ENCODE measurements at places on chromosomes 1 and 21.

GRCh38 chr21:37032293-37032692 is 25.8 kb downstream of the RIPPLY3 start:
- no peak for DNase-seq

DNA sequence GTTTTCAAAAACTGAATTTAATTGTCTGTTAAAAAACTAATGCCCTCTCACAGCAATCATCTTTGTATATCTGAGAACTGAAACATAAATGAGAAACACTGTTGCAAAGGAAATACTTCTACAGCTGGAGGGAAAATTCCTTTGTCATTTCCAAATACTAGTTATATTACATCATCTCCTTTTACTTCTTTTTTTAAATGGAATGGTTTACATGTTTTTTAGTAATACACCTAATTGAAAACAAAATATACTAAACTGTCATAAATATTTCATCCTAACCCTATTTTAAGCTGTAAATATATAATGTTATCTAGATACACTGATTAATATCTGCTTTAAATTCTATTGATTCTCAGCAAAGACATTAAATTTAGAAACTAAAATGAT is 19.1 kb downstream of the CDC42BPA start:
- no peak for DNase-seq

GRCh38 chr1:35883635-35884101 is 659 bp downstream of the AGO1 start:
- DNase-seq, result peak; percentile 27

DNA sequence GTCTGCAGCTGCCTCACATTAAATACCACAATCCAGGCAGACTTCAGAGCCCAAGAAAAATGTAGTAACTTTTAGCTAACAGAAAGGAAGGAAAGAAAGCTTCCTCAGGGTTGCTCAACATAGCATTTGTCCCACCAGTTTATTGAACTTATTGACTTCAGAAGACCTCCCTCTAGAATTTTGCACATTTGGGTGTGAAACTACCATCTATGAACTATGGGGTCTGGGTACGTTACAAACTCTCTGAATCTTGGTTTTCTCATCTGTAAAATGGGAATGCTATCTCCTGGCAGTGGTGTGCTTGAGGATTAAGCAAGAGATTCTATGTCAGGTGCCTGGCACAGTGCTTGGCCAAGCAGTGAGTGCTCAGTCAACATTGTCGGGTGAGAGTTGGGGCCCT is at the start of gene ZP4:
TSS of gene ZP4 (minus strand) at position 101 of the 400 bp plus-strand sequence. CDS start 287 bp downstream, outside the sequence.
- no peak for DNase-seq

- DNase-seq, result no peak
Observed at GRCh38 chr1:174874331-174875053, 125.3 kb upstream of the CACYBP start.

GRCh38 chr1:3403388-3404231 is 50.9 kb upstream of the ARHGEF16 start:
- no peak for DNase-seq

DNA sequence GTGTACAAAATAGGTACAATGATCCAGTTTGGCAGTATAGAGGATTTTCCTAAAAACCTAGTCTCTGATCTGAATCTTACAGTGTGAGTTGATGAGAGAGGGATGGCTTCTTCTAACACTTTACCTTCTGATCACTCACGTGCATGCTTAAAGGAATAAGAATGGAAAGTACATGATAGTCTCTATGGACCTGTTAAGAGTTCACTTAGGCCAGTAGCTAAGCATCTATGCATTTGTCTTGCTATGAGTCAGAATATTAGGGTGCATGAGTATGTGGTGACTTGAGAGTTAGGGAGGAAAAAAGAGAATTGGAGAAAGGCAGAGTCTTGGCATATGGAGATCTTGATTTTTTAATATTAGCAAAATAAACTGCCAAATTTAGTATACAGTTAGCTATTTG is 206.3 kb downstream of the COL11A1 start:
- no peak for DNase-seq

DNA sequence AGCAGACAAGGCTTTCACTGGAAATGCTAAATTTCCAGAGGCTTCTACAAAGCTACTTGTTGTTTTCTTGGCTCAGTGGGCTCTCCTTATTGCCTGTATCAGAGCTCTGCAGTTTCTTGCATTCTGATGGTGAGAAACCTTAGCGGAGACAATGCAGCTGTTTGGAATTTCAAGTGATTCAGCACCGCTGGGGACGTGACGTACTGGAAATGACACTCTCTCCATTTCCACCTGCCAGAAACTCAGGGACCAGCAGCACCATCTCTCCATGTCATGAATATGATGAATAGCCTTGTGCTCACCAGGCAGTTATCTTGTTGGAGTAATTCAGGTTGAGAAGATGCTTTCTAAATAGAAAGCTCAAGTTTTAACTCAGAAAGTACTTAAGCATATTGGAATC is 497.2 kb upstream of the DEPDC1 start:
- DNase-seq, result no peak

DNA sequence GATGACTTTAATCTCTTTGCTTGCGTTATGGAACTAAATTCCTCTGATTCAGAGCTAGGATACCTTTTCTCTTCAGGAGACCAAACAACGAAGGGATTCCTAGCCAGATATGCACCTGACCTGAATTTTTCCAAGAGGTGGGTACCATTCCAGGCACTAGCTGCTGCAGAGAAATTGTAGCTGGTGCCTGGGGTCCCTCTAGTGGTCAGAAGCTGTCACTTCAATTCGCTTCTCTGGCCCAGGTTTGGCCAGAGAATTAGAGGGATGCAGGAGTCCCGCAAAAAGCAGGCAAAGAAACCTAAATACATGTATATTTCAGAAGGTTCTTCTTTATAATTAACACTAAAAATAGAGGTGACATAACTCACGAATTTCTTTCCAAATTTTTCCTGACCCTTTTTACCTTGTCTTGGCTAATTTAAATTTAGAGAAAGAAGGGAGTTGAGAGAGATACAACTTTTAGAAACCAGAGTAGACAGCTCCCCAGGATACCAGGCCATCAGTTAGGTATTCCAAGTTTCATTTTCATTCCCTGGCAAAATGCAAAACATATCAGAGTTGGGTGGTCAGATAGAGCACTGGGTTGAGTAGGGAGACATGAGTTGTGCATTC is 9.6 kb downstream of the ACKR1 start:
- peak; percentile 28 for DNase-seq

DNA sequence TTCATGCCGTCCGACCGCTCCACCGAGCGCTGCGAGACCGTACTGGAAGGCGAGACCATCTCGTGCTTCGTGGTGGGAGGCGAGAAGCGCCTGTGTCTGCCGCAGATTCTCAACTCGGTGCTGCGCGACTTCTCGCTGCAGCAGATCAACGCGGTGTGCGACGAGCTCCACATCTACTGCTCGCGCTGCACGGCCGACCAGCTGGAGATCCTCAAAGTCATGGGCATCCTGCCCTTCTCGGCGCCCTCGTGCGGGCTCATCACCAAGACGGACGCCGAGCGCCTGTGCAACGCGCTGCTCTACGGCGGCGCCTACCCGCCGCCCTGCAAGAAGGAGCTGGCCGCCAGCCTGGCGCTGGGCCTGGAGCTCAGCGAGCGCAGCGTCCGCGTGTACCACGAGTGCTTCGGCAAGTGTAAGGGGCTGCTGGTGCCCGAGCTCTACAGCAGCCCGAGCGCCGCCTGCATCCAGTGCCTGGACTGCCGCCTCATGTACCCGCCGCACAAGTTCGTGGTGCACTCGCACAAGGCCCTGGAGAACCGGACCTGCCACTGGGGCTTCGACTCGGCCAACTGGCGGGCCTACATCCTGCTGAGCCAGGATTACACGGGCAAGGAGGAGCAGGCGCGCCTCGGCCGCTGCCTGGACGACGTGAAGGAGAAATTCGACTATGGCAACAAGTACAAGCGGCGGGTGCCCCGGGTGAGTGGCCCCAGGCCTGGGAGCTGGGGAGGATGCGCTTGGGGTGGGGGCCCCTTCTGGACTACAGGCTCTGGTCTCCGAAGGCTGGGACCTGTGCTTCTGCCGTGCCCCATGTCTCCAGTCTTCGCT is 1.1 kb downstream of the SKI start:
- peak; percentile 39 for DNase-seq

- DNase-seq, result no peak
Observed at GRCh38 chr1:189432753-189433152, 1044.9 kb downstream of the BRINP3 start.

- no peak for DNase-seq
Observed at GRCh38 chr1:155254714-155255242, 505 bp downstream of the ENTREP3 start.

GRCh38 chr1:204161609-204162493 is 4.3 kb downstream of the REN start:
- DNase-seq, result no peak

- no peak for DNase-seq
Observed at GRCh38 chr1:226960944-226961765, 21.1 kb downstream of the COQ8A start.

GRCh38 chr1:84598846-84599741 is 24.9 kb upstream of the CTBS start:
- no peak for DNase-seq

DNA sequence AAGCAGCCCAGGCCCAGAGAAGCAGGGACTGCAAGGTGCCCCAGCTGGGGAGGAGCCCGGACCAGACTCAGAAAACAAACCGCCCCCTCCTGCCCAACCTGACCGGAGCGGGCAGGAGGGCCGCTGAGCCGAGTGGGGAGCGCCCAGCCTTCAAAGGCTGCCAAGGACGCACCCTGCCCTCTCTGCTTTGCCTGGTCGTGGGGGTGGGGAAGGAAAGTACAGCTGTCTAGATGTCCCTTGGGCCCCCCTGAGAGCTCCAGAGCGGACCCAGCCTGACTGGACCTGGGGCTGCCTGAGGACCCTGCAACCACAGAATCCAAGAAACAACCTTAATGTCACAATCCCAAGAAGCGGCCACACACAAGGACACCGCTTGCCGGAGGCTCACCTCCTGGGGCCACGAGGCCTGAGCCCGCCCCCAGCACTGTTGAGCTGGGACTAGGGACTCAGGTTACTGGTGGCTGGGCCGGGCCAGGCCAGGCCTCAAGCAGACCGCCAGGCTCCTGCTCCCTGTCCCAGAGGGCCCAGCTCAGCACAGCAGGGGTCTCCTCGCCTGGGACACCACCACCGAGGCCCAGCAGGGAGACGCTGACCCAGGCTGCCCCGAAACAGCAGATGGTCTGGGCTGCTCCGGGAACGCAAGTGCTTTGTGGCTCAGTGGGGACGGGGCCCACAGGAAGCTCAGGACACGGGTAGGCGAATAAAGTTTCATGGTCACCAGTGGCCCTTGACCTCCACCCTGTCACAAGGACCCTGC is 1.4 kb downstream of the DVL1 start:
- no peak for DNase-seq

DNA sequence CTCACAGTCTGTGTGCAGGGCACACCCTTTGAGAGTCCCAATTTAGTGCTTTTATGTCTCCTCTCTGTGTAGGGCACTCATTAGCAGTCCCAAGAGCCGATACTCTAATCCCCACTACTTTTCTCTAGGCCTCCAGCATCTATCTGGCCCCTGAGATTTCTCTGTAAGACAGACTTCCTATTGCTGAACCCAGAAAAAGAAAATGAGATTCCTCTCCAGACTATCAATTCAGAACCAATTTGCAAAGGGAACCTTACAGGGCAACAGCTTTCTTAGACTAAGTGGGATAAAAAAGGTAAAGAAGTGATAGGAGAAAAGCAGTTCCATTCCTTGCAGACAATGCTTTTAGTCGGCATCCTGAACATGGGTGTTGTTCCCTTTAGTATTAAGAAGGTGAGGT is 172.2 kb downstream of the EDEM3 start:
- DNase-seq, result no peak

GRCh38 chr1:70146488-70146887 is 58.9 kb downstream of the LRRC40 start:
- no peak for DNase-seq

- DNase-seq, result peak; percentile 22
Observed at GRCh38 chr1:14738235-14738634, 139.8 kb downstream of the KAZN start.

- DNase-seq, result no peak
Observed at GRCh38 chr1:64251971-64252370, 48.5 kb downstream of the UBE2U start.

DNA sequence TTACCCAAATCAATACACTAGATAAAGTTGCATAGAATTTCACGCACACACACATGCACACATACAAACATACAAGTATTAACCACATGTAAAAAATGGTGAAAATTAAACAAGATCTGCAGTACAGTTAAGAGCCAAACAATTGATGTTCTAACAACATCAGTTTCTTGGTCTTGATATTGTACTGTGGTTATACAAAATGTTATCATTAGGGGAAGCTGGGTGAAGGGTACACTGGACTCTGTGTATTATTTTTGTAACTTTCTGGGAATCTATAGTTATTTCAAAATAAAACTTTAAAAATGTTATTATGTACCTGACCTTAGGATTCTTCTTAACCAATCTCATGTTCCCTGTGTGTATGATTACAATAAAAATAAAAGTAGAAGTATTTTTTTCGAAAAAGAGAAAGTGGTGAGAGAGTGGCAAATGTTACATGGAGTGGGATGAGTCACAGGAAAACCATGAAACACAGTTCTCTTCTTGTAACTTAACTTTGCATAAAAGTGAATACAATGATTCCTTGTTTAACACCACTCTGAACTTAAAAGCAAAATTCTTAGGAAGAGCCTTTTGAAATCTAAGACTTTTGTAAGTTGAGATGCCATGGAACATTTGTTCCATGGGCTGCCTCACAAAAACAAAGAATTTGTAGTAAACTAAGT is 101.6 kb upstream of the RUNX1 start:
- no peak for DNase-seq

DNA sequence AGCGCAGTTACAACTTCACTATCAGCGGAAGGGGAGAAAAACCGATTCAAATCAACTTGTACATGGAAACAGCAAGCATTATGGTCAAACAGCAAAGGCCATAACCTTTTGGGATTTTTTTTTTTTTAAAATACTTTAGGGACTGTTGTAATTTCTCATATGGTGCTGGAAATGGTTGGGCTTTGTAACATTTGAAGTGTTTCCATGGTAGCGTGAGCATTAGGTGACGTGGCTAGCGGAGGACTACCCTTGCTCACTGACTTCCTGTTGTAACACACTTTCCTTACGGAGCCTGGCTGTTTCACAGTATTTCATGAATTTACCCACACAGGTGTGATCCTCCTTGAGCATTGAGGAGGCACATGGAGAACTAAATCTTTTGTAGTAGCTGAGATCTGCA is 269.5 kb downstream of the TM2D1 start:
- no peak for DNase-seq

DNA sequence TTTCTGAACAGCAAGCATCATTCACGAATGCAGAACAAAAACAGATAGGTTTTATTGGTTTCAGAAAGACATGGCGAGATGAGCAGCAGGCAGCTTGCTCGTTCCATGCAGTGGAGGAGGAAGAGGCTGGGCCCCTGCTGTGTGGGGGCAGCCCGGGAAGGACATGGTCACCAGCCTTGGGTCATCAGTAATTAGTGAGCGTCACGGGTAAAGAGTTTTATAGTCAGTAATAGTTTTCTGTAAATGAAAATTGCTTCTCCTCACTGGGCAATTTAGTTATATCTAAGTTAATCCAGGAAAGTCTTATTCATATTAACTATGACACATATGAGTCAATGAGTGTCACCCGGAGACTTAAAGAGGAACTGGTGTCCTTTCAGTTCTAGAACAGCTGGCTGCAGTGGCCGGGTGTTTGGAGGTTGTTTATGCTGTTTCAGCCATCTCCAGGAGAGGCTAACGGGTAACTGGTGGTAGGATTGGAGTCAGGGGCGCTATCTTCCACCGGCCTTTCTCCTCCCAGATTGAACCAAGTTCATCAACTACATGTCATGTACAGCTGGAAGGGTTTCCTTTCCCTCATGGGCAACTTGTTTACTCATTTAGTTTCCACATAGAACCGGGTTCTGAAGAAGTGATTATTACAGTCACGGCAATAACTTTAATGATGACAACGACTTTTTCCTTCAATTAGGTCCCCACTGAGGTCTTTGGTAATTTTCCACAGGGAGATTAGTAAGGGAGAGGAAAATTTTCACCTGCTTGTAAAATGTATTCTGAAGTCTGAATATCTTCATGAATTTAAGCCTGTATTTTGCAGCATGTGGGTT is 34.6 kb upstream of the SLC45A1 start:
- no peak for DNase-seq
